ENCODE measurements at places on chromosomes 6 and 20.
A peak's percentile ranks its signal among the peaks of the same experiment; 100 is the strongest.

GRCh38 chr6:138914701-138915100 is 73.4 kb downstream of the REPS1 start:
- no peak for DNase-seq

DNA sequence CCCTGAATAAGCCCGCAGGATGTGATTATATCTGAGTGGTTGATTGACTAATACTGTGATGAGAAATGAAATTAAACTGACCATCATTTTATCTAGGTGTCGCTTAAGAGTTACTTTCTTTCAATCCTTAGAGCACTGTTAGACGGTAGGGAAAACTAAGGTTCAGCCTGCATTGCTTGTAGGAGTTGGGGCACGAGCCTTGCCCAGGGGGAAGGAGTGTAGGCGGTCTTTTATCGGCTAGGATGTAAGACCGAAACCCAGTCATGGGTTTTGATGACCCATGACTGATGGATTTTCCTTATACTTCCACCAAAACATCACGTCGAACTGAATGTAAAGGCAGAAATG is 392 bp upstream of the TASP1 start:
- DNase-seq = no peak

DNA sequence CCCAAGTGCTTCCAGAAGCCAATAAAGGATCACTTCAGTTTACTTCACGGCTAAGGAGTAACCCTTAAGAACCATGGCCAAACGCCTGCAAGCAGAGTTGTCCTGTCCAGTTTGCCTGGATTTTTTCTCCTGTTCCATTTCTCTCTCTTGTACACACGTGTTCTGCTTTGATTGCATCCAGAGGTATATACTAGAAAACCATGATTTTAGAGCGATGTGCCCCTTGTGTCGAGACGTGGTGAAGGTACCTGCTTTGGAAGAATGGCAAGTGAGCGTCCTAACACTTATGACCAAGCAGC is 2.5 kb downstream of the RFPL4B start:
- DNase-seq = no peak

- DNase-seq = no peak
These were observed 78.4 kb downstream of the FYN start for GRCh38 chr6:111794727-111795452.

GRCh38 chr6:40881501-40881900 is 157.5 kb downstream of the UNC5CL start:
- DNase-seq = no peak

DNA sequence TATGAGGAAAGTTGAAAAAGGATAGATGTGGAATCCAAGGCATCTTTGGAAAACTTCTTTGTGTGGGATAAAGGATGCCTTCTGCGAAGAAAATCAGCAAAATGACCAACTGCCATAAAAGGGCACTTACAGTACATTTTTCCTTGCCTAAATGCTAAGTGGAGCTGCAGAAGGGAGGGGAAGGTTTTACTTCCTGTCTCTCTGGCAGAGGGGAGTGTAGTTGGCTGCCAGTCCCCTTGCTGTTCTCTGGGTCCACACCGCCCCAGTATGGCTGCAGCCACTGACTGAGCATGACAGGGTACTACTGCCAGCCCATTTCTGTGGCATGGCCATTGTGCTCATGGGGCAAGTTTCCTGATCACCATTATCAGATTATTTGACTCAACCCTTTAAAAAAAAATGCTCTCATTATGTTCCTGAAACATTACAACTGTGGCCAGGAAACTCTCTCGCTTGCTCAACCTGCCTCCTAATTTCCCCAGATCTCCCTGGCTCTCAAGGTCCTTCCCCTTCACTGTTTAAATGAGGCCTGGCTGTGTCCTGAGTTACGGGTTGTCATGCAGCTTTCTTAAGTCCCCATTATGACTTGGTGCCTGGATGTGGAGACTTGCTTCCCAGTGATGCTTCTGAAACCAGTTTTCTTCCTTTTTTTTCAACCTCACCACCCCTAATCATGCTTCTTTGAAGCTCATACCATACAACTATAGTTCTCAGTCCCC is 34.5 kb upstream of the FAM184A start:
- no peak for DNase-seq

DNA sequence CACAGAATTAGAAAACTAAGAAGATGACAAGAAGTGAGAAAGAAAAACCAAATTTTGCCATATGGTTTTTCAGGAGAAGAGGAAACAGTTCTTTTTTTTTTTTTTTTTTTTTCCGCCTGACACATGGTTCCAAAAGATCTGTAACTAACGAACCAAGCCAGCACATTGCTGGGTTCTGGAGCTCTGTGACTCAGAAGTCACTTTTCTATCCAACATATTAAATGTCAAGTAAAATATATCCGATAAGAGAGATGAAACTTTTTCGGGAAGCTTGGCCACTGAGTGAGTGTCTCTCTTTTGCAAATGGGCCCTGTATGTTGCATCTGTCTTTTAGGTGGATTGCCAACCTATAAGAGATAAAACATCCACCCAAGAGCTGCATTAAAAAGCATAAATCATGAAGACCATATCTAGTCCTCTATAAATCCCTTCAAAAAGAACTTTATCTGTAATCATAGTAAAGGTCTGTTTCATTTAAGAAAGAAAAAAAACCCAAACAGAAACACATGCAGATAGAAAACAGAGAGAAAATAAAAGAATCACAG is 4.6 kb downstream of the METTL24 start:
- no peak for DNase-seq

- DNase-seq = peak; percentile 77
These were observed 1.5 kb downstream of the MAFB start for GRCh38 chr20:40687384-40688128.

DNA sequence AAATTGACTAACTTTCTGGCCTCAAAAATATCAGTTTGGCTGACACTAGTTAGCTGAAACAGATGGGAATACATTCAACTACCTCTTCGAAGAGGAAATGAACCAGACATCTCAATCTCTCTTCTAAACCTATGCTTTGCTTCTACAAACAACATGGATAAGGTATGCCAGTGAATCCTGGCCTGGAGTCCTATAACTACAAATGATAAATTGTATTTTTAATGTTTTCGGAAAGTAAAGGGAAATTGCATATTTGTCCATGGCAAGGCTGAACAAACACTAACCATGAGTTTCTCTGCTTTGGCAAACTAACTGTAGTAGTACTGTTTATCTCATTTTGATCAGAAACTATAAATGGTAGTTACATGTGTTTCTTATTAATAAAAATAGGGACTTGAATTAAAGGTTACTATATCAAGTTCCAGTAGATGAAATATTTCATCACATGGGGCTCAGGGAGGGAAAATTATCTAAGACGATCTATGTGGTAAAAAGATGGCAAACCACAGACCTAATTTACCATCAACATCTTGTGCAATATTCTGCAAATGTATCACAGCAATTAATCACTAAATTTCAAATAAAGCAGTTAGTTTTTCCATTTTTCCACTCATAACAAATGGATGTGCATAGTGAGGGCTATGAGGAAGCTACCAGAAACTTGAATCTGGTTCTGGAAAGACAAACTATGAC is 76.8 kb downstream of the COL12A1 start:
- no peak for DNase-seq

GRCh38 chr6:46526607-46527006 is 35.4 kb upstream of the RCAN2 start:
- no peak for DNase-seq

GRCh38 chr20:14829906-14830305 is 492.5 kb upstream of the FLRT3 start:
- no peak for DNase-seq

DNA sequence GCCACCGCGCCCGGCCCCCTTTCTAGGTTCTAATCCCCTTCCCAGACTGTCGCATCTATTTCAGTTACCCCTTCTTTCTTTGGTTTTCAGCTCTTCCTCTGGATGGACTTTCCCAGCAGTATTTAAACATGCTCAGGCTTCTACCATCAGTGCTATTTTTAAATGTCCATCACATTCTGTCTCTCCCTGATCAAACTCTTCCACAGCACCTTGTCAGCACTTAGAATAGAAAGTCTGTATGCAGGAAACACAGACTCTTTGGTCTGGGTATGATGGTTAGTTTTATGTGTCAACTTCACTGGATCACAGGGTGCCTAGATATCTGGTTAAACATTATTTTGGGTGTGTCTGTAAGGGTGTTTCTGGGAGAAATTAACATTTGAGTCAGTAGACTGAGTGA is 297.8 kb upstream of the ECI2 start:
- DNase-seq = no peak

DNA sequence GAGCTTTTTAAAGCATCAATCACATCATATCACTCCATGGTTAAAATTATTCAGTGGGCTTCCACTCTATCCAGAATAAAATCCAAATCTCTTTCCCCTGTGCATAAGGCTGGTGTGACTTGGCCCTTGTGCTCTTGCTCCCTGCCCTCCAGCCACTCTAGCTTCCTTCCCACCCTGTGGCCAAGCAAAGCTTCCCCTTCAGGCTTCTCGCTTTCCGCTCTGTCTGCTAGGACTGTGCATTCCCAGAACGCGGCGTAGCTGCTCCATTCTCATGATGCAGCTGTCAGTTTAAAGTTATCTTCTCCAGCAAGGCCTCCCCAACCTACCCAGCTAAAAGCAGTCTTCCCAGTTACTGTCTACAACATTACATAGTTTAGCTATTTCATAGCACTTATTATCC is 19.4 kb upstream of the KCNK16 start:
- DNase-seq = no peak

DNA sequence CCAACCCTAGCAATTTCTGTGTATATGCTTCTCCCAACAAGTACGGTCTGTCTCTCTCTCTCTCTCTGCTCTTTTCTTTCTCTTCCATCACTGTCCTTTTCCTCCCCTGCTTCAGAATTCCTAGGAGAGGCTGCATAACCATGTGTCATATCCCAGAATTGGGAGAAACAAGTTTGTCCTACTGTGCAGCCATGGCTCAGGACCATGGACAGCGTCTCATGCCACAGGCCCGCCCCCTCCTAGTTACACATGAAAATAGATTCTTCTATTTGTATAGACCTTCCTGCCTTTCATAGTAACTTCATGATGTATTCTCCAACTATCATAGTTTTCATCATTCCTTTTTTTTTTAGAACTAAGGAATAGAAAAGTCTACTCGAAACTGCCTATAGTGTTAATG is 98.0 kb downstream of the FNDC1 start:
- no peak for DNase-seq

DNA sequence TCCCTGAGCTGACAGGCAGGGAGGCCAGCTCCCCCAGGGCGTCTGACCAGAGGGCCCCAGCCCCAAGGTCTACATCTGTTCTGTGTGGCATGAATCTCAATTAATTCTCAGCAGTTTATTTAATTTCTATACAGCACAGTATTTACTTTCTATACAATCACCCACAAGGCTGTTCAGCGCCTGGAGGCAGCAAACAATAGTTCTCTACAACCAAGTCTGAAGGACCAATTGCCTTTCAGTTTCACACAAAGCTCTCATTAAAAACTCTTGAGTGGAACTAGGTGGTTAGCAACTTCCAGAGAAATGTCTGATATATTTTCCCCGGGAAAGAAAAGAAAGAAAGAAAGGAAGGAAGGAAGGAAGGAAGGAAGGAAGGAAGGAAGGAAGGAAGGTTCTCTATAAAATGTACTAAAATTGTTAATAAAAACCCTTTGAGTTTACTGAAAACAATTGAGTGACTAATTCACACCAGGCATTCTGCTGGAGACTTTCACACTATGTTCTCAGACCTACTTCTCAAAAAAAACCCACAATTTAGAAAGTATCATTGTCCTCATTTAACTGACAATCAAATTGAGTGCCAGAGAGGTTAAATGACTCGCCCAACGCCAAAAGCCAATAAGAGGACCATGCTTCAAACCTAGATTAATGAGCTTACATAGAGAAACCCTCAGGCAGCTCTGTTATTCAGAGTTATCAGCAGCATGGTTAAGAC is 62.5 kb downstream of the METTL24 start:
- DNase-seq = no peak

DNA sequence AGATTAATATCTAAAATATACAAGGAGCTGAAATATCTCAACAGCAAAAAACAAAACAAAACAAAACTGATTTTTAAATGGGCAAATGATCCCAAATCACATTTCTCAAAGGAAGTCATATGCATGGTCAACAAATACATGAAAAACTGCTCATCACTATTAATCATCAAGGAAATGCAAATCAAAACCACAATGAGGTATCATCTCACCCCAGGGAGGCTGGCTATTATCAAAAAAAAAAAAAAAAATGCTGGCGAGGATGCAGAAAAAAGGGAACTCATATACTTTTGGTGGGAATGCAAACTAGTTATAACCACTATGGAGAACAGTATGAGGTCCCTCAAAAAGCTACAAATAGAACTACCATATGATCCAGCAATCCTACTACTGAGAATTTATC is 34.6 kb downstream of the REPS1 start:
- DNase-seq = no peak

DNA sequence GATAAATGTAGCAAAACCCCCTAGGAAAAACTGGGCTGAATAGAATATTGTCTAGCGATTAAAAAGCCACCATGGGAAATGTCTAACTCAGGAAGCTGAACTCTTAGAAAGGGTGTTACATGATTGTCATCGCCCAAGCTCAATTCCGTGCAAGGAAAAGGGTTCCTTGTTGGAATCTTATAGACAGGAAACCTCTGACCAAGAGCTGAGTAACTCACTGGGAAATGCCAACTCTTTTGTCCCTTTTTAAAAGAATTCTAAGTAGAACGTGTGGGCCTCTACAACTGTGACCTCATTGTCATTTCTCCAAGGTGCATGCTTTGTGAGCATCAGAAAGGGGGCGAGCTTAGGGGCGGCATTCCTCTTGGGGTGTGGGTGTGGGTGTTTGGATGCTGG is 88.1 kb downstream of the SYNJ2 start:
- no peak for DNase-seq

DNA sequence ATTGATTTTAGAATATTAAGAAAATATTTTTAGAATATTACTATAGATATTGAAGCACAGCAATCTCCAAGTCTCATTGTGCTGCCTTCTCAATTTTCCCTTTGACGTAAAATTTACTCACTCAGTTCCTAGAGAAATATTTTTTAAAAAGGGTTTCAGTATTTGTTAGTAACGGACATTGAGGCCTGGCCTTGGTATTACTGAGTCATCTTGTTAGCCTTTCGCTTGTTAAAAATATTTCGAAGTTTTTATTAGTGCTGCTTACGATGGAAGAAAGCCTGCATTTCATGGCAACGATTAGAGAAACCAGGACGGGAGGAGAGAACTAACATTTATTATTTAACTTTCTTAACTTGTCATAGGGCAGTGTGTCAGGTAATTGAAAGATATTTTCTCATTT is 82.2 kb downstream of the TIAM2 start:
- DNase-seq = no peak

DNA sequence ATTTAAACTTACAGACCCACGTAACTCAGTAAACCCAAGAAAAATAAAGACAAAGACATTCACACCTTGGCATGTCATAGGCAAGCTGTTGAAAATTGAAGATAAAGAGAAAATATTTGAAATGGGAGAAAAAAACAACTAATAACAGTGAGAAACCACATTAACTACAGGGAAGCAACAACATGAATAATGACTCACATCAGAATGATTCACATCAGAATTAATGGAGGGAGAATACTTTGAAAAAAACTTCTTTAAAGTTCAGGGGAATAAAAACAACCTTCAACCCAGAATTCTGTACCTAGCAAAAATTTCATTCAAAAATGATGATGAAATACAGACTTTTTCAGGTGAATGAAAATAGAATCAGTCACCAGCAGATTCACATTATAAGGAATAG is 32.9 kb upstream of the SLC22A3 start:
- DNase-seq = no peak
